ENCODE measurements at places on chromosomes 5 and 9. TPM values are rescaled to one million over a fixed set of nuclear protein-coding genes. Genes with fewer than 3 reads are reported as not detected.

GRCh38 chr5:110727025-110727314 lies 499 bp upstream of the TMEM232 start:
- DNase-seq: no peak

- DNase-seq: no peak
Measured at GRCh38 chr5:176793736-176794135, 16.6 kb upstream of the UNC5A start.

GRCh38 chr5:53261245-53261644 lies 151.7 kb upstream of the MOCS2 start:
- no peak for DNase-seq

GRCh38 chr5:151870820-151871219 lies 53.8 kb downstream of the GLRA1 start:
- no peak for DNase-seq

DNA sequence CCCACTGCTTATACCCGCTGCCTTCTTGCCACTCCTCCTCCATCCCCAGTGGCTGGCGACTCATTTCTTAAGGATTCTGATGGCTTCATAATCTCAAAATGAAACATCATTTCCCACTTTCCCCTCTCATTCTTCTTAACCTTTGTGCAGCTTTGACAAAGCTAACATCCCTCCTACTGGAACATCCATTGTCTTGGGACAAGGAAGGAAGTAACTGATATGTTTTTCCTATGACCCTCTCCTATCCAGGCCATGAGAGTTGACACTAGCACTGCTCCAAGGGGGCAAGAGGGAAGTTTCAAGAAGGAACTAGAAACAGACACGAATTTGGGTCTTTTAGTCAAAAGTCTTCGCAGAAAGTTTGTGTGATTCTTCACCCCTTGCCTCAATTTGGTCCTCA lies 71.7 kb upstream of the SNX2 start:
- DNase-seq: no peak

DNA sequence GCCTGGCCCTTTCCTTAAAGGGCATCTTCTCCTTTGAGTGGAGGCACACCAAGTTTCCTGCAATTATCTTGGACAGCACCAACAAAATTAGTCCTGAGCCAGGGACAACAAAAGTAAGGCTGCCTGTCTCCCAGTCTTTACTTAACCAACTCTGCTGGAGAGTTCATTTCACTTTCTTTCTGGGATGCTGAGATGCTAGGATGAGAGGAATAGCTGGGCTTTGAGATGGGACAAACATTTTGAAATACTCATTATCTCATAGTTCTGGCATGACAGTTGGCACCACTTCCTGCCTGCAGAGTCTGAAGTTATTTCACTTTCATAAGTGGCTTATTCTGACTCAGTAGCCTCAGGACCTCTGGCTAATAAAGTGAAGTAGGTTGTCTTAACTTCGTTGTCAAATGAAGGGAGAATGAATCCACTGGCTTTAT lies 157.0 kb downstream of the C9orf152 start:
- DNase-seq: no peak

DNA sequence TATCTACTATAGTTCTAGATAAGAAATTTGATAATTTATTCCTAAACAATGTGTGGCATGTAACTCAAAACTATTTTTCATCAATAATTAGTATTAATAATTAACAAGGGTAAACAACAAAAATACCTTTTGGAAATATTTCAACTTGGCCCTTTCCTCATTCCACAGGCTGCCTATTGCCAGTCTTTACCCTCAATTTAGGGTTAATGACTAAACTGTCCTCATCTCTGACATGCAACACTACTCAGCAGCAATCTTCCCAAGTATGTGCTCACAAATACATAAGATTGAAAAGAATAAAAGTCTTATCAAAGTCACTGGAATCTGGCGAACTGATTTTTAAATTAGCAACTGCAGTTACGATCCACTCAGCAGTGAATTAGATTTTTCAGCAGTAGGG lies 153.6 kb downstream of the GLIS3 start:
- no peak for DNase-seq

The C6 gene
- 0.57 TPM for total RNA-seq

The SLC46A2 gene
- total RNA-seq: 0.09 TPM

The AKNA gene
- 6.1 TPM for total RNA-seq
